NCI-H187 treated with DMSO at 0.1 percent for 48 hours (cell line): ENCODE measurements at places on chromosomes 13 and 19.

- DNase-seq, result no peak
Measured at GRCh38 chr19:1324806-1325567, 39.3 kb downstream of the EFNA2 start.

GRCh38 chr13:99797691-99798090, 173.9 kb downstream of the ZIC5 start:
- no peak for DNase-seq

- DNase-seq, result no peak
Measured at GRCh38 chr13:34730961-34731360, 211.1 kb upstream of the NBEA start.

DNA sequence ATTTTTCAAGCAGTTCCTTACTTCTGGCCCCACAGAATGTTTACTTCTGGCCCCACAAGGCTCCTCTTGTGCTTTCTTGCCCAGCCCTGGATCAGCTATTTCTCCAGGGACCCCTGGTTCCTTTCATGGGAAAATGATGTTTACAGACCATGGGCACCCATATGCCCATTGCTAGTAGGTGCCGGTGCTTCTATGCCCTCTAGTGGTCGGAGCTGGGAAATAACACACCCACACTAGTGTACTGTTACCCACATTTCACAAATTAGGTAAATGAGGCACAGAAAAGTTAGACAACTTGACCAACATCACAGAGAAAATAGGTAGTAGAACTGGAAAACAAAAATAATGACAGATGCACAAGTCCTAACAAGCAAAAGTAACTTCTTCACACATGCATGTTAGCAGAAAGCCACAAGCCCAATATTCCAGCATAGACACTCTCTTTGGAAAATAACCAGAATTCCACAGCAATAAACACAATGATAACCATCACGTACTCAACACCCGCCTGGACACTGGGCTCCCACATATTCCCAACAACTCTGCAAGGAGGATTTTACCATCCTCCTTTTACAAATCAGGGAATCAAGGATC, 1.3 kb upstream of the CEACAM6 start:
- DNase-seq, result no peak

GRCh38 chr13:75550159-75550567, 572 bp downstream of the UCHL3 start:
- peak; percentile 20 for DNase-seq

DNA sequence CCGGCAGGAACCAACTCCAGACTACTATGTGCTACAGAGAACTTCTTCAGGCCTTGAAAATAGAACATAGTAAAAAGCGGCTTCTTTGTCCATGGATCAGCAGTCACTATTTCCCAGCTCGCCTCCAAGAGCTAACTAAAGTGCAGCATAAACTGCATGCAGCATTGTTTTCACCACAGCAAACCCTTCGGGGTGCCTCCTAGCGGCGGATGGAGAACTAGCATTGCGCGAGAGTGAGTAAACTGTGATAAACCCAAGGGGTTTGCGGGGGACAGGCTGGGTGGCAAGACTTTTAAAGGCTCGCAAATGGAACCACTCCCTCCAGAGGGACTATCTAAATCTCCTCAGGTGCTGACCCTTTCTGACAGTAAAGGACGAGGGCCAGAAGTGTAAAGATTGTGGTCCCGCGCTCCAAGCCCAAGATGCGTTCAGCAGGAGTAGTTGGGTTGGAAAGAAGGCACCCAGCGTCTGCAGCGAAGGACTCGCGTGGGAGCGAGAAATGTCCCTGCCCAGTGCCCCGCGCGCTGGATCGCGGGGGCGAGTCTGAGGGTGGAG, 21.5 kb upstream of the SGCG start:
- no peak for DNase-seq

DNA sequence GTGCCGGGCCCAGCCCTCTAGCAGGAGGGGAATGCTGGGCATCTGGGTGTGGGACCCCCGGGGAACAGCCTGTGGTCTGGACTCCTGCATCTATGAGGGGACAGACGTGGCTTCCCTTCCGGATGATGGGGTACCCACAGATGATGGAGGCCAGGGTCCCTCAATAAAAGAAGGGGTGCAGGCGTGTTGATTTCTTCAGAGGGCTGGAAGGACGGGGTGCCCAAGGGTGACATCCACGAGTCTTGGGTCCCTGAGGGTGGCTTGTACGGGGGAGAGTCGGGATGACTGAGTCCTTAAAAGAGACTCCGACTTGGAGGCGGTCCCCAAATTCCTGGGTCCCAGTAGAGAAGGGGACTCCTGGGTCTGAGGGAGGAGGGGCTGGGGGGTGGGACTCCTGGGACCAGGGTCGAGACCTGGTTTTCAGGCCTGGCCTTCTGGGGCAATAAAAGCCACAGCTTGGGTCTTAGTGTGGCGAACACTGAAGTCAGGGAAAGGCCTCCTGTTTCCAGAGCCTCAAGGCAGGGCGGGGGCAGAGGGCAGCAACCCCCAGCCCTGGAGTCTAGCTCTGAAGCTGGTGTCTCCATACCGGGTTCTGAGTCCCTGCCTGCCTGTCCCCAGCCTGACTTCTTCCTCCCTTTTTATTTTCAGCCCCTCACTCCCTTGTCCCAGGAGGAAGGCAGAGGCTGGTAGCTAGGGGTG, 459 bp upstream of the GRIN2D start:
- no peak for DNase-seq

DNA sequence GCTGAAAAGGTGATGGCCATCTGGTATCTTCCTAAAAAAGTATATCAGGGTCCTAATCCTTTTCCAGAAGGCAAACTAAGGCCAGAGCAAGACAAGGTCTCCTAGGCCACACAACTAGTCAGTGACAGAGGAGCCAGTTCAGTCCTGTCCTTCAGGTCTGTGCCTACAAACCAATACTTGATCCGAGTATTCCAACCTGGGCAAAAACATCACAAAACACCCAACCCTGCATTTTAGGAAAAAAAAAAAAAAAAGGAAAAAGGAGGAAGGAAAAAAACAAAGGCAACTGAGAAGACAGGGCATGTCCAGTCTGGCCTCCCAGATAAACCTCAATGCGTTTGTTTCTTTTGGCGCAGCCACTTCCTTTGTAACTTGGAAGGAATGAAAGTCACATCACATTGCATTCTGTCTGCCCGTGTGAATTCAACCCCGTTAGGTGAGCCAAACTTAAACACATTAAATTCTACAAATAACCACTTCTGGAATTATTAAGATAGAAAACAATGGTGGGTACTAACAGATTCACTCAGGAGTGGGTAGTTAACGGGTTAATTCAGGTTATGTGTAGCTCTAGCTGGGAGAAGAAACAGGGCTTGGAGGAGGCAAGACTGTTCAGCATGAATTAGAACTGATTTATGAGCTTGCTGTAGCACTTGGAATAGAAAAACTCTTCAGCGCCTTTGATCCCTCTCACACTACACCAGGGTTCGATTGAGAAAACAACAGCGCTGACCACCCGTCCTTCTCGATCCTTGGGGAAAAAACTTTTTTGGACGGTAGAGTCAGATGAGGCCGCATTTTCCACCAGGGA, 43.0 kb upstream of the HNRNPA1L2 start:
- DNase-seq, result no peak

DNA sequence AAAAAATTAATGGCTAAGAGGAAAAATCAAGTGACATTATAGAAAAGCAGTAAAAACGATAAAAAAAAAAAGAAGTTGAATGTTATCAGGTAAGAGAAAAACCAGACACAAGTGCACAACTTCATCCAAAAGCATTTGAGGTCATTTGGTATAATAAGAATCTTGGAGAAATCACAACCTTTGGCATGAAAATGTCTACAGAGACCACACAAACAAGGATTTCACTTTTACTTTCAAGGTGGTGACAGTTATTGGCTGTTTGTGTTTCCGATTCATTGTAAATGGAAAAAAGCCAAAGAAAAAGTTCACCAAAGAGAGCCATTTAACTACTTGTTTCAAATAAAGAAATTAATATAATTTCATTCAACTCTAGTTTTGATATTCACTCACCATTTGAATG, 1193.5 kb downstream of the PCDH9 start:
- DNase-seq, result no peak

- DNase-seq, result no peak
Measured at GRCh38 chr13:60720590-60720989, 323.6 kb downstream of the TDRD3 start.

DNA sequence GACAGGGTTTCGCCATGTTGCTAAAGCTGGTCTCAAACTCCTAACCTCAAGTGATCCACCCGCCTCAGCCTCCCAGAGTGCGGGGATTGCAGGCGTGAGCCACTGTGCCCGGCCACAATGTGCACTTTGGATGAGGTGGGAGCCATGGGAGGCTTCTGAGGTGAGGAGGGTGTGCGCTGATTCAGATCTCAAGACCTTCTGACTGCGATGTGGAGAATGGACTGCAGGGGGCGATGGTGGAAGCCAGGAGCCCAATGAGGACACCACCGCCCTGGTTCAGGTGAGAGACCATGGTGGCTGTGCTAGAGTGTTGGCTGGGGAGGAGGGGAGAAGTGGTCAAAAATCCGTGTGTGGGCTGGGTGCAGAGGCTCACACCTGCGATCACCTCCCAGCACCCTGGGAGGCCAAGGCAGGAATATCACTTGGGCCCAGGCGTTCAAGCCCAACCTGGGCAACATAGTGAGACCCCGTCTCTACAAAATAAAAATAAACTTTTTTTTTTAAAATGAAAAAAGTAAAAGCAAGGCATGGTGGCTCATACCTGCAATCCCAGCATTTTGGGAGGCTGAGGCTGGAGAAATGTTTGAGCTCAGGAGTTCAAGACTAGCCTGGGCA, 5.6 kb downstream of the INAFM1 start:
- no peak for DNase-seq

GRCh38 chr19:43526884-43527859, at the start of gene ETHE1:
Gene ETHE1 (minus strand): TSS chr19:43527201. CDS start chr19:43527177, 24 bp downstream.
- no peak for DNase-seq

DNA sequence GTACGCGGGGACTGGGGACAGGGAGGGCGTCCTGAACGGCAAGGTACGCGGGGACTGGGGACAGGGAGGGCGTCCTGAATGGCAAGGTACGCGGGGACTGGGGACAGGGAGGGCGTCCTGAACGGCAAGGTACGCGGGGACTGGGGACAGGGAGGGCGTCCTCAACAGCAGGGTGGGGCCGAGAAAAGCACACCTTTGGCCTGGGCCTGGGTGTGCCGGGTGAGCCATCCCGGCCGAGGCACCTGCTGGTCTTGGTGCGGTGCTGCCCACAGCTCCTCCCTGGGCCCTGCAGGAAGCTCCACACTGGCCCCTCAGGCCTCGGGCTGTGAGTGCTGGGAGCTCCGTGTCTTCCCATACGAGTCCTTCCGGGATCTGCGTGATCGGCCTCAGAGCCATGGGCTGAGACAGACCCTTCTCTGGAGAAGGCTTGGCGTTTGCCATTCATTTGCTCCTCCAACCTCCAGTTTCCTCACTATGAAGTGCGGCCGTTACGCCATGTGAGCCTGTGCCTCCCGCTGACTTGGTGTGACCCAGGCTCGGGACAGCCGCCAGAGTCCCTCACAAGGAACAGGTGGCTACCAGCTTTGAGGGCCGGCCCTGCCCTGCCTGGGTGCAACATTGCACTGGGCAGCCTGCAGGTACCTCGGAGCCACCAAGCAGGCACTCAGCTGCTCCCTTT, 7.8 kb upstream of the ZNF554 start:
- no peak for DNase-seq

DNA sequence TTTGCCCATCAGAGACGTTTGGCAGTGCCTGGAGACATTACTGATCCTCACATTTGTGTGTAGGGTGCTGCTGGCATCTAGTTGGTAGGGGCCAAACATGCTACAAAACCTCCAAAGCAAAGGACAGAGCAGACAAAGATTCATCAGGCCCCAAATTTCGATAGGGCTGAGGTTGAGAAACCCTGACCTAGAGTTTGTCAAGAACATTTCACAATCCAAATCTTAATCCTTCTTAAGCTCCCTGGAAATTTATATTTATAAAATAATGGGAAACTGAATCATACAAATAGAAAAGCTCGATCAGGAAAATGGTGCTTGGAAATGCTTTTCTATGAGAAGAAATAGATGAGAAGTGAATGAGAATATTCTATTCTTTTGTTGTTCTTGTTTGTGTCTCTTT, 273.6 kb downstream of the DCT start:
- DNase-seq, result no peak

- no peak for DNase-seq
Measured at GRCh38 chr13:100809856-100810255, 135.3 kb upstream of the TMTC4 start.

DNA sequence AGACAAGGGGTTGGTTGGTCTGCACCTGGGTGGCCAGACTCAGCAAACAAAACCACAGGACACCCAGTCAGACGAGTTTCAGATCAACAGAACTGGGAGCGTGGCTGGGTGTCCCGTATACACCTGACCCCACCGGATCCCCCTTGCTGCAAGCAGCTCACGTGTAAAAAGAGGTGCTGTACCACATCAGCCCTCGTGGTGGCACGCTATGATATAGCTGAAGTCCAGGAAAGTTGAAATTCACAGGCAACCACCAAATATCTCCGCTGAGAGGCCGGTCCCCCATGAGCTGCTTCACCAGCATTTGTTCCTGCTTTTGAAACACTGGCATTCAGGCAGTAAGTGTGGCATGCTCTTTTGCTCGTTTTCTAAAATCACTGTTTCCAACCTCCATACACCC, 92.3 kb downstream of the TUBA3C start:
- DNase-seq, result no peak

DNA sequence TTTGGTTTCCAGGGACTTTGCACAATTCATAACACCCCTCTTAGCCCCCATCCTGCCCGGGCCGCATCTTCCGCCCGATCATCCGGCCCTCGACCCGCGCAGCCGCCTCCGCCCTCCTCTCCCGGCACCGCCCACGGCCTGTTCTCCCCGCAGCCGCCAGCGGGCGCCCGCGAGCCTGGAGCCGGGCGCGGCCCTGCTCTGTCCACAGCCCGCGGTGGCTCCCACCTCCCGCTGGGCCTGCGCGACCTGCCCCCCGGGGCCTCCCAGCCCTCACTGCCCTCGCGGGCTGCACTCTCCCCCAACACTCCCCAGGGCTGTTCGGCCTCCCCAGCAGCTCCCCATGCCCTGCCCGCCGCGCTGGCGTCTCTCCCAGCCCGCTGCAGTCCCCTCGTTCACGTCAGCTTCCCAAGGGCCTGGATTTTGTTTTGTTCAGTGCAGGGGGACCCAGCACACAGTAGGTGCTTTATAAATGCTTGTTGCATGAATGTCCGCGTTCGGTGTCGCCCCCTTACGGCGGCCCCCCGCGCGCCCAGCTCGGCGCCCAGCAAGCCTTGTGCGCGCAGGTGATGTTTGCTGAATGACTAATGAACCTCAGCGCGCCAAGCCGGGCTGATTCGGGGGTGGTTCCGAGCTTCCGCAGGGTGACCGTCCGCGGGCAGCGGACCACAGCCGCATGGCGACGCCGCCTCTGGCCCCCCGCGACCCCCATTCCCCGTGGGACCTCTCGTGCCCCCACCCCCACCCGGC, 4.6 kb upstream of the APC2 start:
- DNase-seq, result no peak

GRCh38 chr13:114134944-114135610, 2.7 kb upstream of the RASA3 start:
- DNase-seq, result no peak

GRCh38 chr19:6269101-6269886, 10.5 kb downstream of the MLLT1 start:
- no peak for DNase-seq

- DNase-seq, result no peak
Measured at GRCh38 chr13:99057310-99057975, 79.6 kb upstream of the DOCK9 start.
